ENCODE measurements at places on chromosomes 13 and 19.

DNA sequence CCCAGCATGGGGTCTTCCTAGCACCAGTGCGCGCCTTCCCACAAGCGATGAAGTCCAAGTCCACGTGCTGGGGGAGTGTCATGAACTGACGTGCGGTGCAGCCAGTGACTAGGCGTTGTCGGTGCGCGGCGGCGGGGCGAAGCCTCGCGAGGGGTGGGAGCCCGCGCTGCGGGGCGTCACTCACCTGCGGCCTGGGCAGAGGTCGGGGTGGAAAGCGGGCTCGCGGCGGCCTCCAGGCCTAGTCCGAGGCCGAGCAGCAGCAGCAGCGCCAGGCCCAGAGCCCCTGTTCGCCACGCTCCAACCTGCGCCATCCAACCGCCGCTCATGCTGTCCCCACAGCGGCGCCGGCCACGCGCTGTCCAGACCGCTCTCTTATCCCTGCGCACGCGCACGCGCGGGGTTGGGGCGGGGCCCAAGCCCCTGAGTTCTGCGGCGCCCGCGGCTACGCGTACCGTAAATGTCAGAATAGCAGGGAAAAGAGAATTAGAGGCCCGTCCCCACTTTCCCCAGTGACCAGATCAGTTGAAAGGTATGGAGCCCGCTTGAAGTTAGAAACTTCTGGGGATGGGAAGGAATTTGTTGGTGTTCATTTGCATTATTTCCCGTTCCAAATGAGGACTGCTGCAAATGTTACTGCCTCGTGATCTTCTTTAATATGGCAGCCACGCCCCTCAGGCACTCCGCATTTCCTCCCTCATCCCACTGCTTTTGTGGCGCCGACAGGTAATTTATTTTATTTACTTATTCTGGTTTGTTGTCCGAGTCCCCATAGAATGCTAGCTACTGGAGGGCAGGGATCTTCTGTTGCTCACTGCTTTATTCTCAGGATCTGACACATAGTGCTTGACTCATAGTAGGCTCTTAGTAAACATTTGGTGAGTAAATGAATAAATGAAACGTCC lies at the start of gene CD320:
Gene CD320 (minus strand): TSS at position 394 of the 902 bp plus-strand sequence. CDS start 68 bp downstream, at position 326.
- no peak for DNase-seq

GRCh38 chr13:21344662-21345176 lies 114.4 kb downstream of the ZDHHC20 start:
- DNase-seq = no peak

GRCh38 chr19:39303373-39304184 lies 7.4 kb downstream of the IFNL1 start:
- no peak for DNase-seq

GRCh38 chr19:33196446-33197193 lies 2.5 kb downstream of the LRP3 start:
- DNase-seq = no peak

GRCh38 chr13:88862095-88862620 lies 1191.0 kb downstream of the SLITRK5 start:
- no peak for DNase-seq

DNA sequence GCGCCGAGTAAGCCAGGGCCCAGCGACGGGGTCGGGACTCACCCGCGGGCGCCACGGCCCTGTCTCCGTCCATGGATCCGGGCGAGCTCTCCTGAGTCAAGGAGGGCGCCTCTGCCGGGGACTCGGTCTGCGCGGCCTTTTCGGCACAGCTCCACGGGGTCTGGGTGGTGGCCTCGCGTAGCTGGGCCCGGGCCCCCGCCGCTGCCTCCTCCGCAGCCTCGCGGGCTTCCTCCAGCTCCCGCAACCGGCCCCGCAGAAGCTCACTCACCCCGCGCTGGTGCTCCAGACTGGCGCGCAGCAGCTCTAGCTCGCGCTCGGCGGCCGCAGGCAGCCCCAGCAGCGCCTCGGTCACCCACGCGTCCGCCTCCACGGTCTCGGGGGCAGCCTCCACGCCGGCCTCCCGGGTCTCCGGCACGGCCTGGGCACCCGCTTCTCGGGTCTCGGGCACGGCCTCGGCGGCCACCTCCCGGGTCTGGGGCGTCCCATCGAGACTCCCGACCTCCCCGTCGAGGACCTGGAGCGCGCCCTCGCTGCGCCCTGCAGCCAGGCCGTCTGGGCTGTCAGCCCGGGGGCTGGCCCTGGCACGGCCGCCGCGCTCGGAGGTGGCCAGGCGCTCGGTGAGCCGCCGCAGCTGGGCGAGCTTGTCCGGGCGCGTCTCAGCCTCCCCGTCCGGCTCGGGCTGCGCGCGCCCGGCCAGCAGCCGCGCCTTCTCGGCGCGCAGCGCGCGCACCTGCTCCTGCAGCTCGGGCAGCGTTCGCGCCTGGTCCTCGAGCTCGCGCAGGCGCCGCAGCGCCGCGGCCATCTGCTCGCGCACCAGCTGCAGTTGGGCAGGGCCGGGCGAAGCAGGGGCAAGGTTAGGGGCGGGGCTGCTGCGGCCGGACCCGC lies 8.4 kb downstream of the KANK3 start:
- DNase-seq = no peak

DNA sequence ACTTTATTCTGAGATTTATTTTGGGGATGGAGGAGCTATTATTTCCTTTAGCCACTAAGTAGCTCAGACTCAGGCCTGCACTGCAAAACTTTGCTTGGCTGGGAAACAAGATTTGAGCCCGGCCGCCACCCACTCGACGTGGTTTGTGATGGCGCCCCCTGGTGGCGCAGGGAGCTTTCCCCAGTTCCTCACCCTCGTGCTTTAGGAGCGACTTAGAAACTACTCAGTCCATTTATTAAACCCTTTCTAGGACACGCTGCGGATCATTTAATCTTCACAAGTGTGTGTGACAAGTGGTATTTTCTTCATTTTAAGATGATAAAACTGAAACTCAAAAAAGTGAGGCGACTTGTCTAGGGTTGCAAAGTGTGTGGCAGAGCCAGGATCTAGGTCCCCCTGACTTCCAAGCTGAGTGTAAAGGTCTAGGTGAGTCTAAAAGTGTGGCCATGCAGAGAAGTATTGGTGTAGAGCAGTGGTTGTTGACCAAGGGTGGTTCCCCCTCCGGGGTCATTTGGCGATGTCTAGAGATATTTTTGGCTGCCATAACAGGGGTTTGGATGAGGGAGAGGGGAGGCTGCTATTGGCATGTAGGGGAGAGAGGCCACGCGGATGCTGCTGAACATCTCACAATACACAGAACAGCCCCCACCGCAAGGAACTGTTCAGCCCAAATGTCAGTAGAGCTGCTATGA lies 2.2 kb downstream of the CXCL17 start:
- DNase-seq = no peak

DNA sequence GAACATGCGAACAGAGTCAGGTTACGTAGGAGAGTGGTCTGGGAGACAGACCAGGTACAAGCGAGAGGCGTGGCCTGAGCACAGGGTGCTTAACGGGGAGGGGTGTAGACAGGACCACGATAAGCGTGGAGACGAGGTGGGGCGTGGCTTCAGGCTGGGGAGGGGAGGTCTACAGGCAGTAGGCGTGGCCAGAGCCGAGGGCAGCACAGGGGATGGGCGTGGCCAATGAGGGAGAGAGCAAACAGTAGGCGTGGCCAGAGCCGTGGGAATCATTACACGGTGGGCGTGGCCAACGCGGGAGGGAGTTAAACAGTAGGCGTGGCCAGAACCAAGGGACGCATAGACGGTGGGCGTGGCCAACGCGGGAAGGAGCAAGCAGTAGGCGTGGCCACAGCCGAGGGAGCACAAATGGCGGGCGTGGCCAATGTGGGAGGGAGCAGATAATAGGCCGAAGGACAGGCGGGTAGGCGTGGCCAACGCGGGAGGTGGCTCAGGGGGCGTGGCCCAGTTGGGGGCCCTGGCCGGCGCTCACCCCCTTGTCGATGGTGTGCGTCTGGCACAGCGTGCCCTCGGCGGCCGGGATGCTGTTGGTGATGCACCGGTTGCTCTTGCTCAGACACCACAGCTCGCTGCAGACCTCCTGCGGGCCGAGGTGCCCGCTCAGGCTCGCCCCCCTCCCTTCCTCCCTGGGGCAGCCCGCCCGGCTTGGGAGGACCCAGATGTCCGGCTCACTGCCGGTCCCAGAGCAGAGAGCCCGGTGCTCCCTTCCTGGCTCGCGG lies 15.2 kb upstream of the MYO1F start:
- DNase-seq = peak; percentile 64

DNA sequence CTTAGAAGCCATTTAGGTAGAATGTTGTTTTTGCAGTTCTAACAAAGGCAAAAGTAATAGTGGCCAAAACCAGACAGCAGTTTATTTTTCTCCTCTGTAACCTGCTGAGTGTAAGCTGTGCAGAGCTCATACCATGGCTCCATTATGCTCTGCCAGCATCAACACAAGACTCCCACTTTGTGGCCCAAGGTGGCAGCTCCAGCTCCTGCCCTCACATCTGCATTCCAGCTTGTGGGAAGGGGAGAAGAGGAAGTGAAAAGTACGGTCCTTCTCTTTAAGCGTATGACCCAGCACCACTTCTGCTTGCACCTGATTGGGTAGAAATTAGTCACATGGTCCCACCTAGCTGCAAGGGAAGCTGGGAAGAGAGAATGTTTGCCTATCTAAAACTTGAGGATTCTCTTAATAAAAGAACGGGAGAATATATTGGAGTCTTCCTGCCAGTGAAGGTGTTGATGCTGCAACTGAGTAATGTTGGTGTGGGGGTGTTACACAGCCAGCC lies 19.2 kb downstream of the ADGRE1 start:
- no peak for DNase-seq

DNA sequence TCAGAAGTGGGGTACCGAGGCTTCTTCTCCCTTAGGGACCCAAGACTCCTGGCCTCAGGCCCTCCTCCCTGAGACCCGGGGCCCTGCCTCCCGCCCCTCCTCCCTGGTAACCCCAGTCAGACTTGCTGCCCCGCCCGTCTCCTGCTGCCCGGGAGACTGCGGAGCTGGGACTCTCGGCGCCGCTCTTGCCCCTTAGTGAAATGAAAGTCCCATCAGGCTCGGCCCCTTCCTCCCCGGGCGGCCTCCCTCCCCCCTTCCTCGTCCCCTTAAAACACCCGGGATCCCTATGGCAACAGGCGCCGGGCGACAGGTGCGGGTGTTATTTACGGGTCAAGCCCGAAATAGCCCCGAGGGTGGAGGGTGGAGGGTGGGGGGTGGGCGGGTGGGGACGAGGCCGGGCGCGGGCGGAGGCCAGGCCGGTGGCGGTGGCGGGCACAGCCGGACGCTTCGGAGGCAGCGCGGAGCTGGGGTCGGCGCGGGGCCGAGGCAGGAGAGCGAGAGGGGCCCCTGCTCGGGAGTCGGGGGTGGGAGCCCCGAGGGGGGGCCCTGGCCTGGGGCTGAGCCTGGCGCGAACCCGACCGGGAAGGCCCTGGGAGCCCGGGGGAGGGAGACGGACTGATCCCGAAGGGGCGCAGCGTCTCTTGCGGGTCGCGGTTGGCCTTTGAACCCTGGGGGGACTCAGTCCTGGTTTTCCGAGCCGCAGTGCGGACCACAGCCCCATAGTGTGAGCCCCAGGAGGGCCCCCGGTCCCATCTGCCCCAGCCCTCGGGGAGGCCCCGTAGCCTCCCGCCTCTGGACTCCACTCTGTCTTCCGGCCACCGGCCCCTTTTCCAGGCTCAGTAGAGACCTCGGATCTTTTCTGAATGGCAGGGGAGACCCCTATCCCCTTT lies at the start of gene CACNG6:
Gene CACNG6 (plus strand): TSS at position 414 of the 890 bp plus-strand sequence. CDS start 1,241 bp downstream, outside the sequence.
- no peak for DNase-seq

- DNase-seq = no peak
Measured at GRCh38 chr13:74450964-74451363, 316.8 kb upstream of the KLF12 start.

GRCh38 chr13:35961002-35961401 lies 170.2 kb downstream of the DCLK1 start:
- no peak for DNase-seq

DNA sequence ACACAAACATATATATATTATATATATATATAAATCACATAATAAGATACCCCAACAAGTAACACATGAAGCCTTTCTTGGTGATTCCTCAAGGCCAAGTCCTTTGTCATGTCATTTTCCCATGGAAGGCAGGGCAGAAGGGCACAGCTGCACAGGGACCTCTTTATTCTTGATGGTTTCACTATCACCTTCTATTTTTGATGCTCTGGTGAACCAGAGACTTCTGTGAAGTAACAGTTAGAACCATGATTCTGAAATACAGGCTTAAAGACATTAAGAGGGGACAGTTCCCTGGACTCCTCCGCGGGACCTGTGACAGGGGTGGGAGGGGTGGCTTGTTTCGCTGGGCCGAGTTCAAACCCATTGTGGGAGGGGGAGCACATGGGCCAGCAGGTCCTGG lies 104.0 kb downstream of the DGKH start:
- DNase-seq = no peak

DNA sequence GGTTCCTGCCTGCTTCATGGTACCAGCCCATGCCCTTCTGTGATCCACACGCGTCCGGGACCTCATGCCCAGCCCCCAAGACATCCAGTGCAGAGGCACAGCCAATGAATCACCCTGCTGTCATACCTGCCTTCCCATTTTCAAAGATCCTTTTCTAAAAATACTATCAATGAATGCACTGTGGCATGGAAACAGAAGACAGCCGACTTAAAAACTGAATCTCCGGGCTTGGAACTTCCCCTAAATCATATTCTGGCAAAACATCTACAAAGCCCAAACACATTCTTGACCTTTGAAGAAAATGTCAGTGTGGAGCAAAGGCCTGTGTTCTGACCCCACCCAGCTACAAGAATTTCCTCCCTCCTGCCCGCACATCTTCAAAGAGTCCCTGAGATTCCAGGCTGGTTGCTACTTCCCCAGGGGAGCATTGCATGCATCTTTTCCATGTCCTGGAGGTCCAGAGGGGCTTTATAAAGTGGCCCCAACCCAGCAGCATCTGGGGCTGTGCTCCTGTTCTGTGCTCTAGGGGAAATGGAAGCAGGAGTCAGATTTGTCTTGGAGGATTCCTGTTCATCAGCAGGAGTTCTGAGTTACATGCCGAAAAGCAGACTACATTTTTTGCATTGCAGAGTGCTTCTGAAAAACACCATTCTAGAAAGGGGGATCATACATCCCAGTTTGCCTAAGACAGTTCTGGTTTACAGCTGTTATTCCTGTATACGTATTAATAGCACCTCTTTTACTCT lies 135.2 kb downstream of the USP12 start:
- no peak for DNase-seq

GRCh38 chr13:96034662-96035061 lies 18.5 kb downstream of the UGGT2 start:
- no peak for DNase-seq

DNA sequence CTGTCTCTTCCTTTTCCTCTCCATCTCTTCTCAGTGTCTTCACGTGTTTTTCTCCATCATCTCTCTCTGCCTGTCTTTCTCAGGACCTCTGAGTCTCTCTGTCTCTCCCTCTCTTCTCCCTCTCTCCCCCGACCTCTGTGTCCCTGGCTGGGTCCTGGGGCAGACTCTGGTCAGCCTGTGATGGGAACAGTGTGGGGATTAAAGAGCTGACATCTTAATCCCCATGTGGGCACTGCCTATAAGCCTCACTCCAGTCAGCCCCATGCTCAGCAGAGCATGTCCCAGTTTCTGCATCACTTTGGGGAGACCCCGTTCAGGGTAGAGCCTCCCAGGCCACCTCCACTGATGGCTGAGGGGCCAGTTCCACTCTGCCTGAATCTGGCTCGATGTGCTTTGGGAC lies 16.2 kb downstream of the EGLN2 start:
- no peak for DNase-seq

DNA sequence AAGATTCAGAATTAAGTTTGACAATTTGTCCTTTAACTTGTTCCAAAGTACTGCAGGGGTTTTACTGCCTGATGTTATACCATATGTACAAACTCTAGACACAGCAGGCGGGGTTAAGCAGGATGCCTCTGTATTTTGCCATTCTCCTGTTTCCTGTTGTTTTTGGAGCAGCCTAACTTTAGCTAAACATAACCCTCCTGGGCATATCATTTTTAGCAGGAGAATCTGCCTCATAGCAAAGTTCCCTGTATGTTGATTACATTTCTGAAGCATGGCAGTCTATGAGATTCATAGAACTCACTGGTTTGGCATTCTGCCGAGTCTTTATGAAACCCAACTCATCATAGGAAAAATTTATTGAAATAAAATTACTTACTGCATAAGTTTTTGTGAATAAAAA lies 5.2 kb downstream of the LHFPL6 start:
- no peak for DNase-seq

Data from esophagus squamous epithelium (tissue), 5 donors.